ENCODE measurements at places on chromosomes 6 and 20.
A peak's percentile ranks its signal among the peaks of the same experiment; 100 is the strongest.

DNA sequence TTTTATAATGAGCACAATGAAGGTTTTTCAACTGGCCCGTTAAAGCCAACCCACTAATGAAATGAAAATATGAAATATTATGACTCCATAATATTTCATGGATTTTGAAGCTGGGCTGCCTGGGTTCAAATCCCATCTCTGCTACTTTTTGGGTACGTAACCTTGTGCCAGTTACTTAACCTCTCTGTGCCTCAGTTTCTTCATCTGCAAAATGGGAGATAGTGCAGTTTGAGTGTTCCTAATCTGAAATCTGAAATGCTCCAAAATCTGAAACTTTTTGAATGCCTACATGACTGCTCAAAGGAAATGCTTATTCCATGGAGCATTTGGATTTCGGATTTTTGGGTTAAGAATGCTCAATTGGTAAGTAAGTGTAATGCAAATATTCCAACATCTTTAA is 29.5 kb downstream of the PTPRA start:
- DNase-seq, result no peak

GRCh38 chr20:37315021-37315451 is 25.6 kb downstream of the MANBAL start:
- DNase-seq, result no peak

DNA sequence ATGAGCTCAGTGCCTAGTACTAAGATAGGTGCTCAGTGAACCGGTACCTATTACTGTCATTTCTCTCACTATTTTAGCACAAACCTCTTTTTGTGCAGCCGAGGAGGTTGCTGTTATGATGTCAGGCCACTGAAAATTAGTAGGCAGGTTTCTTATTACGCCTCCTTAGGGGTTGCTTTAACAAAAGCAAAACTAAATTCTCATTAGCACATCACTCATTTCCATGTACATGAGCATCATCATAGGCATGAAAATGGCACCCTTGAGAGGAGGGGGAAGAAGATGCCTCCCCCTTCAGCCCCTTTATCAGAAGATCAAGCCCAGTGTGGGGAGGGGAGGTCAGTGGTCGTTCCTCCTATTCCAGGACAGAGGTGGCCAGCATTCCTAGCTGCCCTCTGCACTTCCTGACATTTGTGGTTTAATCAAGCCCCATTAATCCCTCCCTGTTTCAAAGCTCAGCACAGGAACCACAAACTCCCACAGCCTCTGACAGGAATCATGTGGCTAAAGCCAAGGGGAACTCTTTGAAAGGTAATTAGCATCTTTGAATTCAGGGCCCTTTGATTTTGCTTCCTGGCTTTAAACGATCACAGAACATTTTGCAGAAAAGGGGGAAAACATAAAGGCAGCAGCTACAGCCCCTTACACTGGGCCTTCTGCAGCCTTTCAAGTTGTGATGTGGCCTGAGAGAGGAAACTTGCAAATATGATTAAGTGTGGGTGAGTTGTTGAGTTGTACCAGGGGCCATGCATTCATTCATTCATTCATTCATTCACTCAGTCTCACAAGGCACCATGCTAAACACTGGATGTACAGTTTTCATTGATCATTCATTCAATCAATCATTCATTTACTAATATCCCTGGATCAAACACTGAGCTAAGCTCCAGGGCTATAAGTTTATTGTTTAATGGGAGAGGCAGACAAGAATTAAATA is 31.9 kb upstream of the PSMF1 start:
- no peak for DNase-seq

- no peak for DNase-seq
Measured at GRCh38 chr6:85798931-85799652, 156.4 kb upstream of the SYNCRIP start.

DNA sequence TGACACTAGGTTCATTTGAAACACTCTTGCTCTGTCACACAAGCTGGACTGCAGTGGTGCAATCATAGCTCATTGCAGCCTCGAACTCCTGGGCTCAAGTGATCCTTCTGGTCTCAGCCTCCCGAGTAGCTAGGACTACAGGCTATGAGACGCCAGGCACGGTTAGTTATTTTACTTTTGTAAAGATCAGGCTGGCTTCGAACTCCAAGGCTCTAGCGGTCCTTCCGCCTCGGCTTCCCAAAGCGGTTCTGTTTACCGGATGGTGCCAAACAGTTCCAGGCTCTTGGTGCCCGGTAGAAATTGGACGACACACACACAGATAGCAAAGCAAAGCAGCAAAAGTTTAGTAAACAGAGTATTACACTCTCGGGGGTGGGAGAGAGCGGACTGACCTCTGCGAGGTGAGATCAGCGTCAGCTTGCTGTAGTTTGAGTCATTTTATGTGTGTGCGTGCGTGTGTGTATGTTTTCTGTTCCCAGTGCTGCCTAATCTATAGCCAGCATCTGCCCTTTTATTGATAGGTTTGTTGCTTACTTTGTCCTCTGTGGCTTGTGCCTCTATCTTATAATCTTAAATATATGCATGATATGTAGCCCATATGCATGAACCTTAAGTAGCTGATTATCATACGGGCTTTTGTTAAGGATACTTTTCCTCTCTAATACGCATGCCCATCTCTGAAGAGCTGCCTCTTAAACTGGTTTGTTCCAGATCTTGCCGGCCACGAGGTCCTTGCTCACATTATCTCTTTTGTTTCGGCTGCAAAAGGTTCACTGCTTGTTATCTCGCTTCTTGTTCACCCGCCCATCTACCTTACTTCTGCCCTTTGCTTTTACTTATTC is 75.2 kb downstream of the OR2B2 start:
- DNase-seq, result peak; percentile 97

DNA sequence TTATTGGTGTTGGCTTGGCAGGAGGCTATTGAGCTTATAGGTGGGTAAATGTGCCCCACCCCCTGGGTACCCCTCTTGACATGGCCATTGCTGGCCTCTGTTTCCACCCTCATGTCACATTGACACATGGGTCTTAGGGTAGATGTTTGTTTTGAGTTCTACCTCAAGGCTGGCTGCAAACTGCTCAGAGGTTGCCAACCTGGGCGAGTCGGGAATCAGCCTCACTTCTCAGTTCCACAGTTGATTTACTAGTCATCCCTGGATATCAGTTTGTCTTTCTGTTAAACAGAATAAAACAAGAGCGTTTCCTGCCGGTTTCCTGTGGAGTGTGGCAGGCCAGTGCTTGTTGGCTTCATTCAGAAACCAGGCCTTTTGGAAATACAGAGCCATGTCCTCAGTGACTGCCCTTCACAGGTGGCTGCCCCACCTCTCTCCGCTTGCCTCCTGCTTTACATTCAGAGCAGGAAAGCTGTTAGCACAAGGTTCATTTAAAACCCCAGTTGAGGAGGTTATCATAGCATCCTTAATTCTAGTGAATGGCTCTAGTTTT is 105.6 kb downstream of the TCP11 start:
- DNase-seq, result no peak

DNA sequence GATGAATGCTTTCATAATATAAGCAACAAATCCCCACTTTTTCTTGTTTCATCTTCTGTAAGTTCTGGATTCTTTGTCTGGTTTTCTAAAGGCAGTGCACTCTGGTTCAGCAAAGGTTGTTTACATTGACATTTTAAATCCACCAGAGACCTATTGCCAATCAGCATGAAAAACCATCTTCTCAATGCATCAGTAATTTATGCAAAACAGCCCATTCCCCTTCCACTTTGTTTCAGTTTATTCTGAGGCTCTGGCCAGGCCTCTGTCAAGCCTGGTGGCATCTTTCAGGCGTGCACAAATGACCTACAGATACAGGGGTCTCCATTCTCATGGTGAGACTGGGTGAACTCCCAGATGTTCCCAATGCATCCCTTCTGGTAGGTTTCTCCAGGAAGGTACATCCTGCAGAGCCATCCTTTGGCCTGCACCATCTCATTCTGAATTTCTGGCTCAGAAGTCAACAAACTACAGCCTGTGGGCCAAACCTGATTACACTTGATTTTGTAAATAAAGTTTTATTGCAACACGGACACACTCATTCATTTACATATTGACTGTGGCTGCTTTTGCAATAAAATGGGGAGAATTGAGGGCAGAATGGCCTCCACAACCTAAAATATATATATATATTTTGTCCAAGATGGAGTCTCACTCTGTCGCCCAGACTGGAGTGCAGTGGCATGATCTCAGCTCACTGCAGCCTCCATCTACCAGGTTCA is 405.4 kb downstream of the PREX1 start:
- DNase-seq, result no peak

Measured in T-helper 2 cell (primary cell).